Cerebellar nuclear complex (tissue), 1 donor: ENCODE measurements at places on chromosomes 13 and 19.

- no peak for DNase-seq
Observed at GRCh38 chr19:3672575-3672948, 27.7 kb downstream of the PIP5K1C start.

DNA sequence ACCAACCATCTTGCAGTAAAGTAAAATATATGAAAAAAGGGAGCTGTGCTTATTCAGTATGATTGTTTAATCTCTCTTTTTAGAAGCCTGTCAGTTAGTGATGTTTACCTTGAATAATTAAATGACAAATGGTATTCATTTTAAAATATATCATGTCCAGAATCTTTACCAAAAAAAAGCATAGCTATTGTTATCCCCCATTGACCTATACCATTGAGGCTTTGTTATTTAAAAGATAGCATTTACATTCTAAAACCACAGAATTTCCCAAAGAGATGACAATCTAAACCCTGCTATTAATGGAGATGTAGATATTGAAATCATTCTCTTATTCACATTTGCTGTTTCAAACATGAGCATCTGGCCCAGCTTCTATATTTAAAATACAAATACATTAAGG, 2.2 kb downstream of the CNMD start:
- DNase-seq: no peak

DNA sequence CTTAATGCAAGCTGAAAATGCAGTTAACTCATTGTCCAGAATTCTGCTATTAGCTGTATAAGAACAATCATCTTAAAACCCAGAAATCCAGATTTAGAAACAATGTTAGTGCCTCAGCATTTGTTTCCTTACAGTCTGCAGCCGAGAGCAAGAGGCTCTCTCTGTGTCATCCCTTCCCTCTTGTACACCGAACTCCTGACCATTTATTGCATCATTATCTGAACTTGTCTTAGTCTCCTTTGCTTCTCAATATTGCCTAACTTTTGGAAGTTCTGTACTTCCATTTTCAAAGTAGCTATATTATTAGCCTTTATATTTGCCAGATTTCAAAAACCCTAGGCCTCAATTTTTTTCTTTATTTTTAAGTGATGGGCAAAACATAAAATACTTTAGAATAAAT, 27.1 kb downstream of the RNASEH2B start:
- no peak for DNase-seq

DNA sequence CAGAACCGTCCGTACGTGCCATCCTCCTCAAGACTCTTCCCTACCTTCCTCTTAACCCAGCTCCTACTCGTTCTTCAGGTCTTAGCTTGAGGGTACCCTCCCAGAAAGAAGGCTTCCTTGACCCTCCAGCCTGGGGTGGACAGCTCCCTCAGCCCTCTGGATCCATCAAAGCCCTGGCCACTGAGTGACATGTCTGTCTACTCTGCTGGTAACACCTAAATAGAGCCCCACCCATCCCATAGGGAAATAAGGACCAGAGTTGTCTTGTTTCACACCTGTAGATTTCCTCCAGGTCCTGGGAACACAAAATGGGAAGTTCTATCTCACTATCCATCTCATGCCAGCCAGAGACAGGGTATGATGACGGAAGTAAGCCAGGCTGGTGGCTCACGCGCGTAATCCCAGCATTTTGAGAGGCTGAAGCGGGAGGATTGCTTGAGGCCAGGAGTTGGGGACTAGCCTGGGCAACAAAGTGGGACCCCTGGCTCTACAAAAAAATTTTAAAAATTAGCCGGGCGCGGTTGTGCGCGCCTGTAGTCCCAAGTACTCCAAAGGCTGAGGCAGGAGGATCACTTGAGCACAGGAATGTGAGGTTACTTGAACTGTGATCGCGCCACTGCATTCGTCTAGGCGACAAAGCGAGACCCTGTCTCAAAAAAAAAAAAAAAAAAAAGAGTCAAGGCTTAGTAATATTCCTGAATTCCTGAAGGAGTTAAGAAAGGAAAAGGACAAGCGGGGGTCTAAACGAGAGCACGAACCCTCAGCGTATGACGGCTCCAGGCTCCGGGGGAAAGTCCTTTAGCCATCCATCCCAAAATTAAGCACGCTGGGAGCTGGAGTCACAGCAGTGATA, 566 bp upstream of the CCDC97 start:
- DNase-seq: no peak

DNA sequence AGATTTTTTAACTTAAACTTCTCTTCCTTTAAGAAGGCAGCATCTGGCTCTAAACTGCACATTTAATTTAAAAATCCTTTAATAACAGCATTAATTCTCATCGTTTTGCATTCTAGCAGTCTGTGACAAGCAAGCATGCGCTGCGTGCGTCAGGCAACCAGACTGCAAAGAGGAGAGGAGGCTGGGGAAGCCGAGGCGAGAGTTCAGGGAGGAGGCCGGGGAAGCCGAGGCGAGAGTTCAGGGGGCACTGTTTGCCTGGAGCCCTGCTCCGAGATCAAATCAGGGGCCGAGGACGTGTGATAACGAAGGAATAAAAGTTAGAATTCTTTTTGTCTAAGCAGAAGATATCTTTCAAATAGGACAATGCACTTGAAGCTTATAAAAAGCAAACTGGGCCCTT, 435.7 kb downstream of the EFNB2 start:
- no peak for DNase-seq

GRCh38 chr19:5987077-5987818, 9.3 kb upstream of the RANBP3 start:
- peak; percentile 64 for DNase-seq

DNA sequence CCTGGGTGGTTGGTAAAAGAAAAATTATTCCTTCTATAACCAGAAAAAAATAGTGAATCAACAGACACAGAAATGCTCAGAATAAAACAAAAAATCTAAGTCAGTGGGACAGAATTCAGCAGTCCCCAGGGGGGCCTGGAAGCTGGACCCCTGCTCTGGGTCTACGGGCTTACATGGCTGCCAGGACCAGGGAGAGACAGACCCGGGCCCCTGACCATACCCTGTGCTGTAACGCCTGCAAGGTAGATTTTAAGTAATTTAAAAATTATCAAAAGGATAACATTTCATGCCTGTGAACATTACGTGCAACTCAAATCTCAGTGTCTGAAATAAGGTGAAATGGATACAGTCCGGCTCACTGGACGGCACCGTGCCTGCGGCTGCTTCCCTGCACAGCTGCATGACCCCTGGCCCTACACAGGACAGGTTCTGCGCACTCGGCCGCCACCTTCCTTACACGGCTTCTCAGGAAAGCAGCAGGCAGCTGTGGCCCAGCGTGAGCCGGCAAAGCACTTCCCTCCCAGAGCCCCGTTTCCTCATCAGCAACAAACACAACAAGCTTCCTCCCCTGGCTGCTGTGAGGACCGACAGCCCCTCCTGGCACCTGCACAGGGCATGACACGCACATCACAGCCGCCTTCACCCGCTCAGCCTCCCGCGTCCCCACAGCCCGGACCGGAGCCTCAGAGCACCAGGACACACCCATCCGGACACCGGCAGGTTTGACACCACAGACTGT, 22.2 kb downstream of the RASA3 start:
- no peak for DNase-seq

DNA sequence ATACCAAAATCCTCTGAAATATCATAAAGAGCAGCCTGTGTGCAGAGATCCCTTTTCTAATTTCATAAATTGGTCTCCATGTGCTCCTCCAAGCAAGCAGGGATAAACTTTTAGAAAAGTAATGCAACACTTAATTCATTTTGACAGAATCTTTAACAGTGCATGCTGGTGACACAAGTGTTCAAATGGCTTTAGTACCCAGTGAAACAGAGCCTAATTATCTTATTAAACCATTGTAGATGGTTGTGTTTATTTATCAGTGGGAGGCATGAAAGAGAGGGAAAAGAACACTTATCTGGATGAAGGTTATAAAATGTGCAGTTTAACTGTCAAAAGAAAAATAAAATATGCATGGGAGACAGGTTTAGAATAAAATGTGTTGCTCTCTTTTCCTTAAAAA, 945.0 kb upstream of the PCDH20 start:
- DNase-seq: no peak

GRCh38 chr19:3721131-3721886, 13.1 kb downstream of the TJP3 start:
- no peak for DNase-seq
